ENCODE measurements at places on chromosomes 11 and 22.

DNA sequence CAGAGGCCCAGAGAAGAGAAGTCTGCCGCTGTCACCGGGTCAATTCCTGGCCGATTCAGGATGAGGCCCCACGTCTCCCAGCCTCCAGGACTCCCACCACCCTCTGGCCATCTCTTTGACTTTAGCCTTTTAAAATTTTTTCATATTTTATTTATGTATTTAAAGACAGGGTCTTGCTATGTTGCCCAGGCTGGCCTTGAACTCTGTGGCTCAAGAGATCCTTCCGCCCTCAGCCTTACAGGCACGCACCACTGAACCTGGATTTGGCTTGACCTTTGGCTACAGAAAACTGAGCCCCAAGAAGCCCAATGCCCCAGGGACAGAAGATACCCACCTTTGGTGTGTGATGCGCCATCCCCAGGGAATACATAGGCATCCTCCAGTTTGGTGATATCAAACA is 3.9 kb downstream of the POLR3H start:
- no peak for DNase-seq

GRCh38 chr22:46695346-46696228 is 42.5 kb downstream of the CERK start:
- no peak for DNase-seq

GRCh38 chr11:33257897-33258630 is 883 bp downstream of the HIPK3 start:
- DNase-seq = peak; percentile 90

- DNase-seq = no peak
Observed at GRCh38 chr11:42901084-42901483, 410.7 kb upstream of the API5 start.

DNA sequence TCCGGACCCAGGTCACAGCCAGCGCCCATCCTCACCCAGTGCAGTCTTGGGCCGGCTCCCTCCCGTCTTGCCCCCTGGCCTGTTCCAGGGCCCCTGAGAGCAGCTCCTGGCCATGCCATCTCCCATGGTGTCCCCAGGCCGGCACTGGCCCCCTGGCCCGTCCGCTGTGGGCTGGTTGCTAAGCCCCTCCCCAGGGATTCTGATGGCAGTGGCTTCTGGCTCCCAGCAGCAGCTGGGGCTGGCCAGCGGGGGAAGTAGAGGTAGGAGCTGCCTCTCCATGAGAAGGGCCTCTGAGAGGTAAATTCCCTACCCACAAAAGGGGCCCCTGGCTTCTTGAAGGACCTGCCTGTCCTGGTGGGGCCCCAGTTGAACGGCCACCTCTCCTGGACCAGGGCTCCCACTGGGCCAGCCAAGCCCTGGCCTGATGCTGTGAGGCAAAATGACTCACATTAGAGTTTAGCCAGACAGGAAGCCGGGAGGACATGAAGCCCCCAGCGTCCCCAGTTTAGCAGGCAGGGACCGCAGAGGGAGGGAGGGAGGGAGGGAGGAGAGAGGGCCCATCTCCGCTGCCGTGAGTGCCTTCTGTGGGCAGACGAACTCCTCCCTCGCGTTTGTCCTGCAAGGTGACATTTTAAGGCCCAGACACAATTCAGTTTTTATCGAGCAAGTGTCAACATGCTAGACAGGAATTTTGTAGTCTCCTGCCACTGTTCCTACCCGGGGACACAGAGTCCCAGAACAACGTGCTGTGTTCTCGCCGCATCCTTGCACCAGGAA is 32.9 kb upstream of the GAL start:
- no peak for DNase-seq

GRCh38 chr22:31056986-31057599 is 24.0 kb upstream of the SMTN start:
- no peak for DNase-seq

DNA sequence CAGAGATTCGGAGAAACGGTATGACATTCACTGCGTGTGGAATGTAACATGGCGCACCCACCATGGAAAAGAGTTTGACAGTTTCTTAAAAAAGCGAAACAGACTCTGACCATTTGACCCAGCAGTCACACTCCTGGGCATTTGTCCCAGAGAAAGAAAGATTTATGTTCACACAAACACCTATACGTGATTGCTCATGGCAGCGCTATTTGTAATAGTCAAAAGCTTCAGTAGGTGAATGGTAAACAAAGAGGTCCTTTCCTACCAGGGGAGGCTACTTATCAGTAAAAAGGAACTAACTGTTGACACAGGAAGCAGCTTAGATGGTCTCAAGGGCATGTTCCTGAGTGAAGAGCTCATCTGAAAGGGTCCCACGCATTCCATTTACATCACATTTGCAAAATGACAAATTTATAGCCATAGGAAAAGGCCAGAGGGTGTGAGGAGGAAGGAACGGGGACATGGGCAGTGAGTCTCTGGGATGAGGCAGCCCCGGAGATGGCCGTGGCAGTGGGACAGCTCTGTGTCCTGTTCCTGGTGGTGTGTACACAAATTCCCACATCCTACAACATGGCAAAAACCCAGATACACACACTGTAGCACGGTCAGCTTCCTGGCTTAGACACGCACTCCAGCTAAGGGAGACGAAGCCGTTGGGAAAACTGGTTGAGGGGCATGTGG is 14.6 kb upstream of the KRTAP5-6 start:
- no peak for DNase-seq

GRCh38 chr11:66787934-66788758 is 55.1 kb upstream of the RCE1 start:
- DNase-seq = no peak

DNA sequence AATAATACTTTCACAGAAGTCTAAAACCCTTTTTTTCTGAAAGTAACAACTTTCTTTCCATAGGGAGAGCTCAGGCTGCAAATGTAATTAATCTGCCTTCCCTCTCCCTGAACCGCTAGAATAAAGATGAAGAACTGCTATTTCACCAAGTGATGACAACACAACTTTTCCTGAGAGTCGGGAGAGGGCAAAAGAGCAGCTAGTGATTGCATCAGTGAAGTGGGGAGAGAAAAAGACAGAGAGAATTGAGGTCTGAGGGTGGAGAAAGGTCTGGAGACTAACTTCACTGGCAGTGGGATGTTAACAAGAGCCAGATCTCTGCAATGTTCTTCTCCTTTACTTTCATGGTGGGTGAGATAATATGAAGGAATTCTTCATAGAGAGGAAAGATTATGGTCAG is 10.9 kb upstream of the MPEG1 start:
- no peak for DNase-seq

GRCh38 chr11:64003807-64004589 is 17.8 kb downstream of the OTUB1 start:
- no peak for DNase-seq

DNA sequence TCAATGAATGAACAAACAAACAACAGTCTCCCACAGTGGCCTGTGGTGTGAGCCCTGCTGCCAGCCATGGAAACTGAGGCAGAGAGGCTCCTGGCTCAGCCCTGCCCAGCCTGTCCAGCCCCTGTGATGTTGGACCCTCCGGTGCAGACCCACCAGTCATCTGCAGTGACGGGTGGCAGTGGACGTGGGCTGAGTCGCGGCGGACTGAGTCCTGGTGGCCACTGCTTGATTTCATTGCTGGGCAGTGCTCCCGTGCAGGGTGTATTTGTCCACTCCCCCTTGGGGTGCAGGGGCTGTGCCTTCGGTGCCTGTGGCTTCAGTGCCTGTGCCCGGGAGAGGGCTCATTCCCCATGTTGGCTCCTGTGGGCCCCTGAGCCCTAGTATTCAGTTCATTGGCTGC is 31.9 kb upstream of the MUC5AC start:
- DNase-seq = no peak

DNA sequence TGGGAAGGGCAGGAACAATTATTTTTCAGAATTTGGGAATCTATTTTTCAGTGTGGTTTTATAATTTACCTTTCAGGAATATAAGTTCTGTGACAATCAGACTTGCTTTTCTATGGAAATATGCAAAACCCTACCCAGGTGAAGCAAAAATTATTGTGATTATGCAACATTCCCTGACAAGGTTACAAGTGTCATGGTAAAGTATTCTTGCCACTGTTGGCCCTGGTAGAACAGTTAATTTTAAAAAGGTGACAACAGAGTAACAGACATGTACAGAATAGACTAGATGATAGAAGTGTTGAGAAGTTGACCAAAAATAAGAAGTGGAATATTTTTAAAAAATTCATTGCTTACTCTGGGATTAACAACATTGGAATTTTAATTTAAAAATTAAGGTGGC is 29.2 kb downstream of the TRAF6 start:
- no peak for DNase-seq

DNA sequence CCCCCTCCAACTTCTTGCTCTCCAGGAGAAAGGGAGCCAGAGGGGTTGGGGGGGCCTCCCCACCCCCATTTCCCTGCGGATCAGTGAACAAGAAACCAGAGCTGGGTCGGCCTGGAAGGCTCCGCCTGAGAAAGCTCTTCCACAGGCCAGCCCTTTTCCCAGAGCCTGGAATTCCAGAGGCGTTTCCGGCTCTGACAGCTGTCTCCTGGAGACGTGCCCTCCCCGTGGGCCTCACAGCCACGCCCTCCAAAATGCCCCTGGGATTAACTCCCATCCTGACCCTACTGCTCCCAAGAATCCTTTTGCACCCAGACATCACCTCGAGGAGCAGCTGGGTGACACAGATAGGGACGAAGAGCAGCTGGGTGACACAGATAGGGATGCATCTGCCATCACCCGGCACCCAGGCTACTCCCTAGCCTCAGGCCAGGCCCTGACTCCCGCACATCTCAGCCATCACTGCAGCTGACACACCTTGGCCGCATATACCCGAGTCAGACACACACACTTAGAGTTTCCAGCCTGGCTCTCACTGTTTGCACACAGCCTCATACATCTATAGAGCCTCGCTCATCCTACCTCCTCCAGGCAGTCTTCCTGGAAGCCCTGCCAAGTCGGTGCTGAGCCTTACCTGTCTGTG is 7.6 kb upstream of the CDC42EP1 start:
- peak; percentile 69 for DNase-seq

GRCh38 chr11:83574519-83574918 is 288.4 kb upstream of the CCDC90B start:
- no peak for DNase-seq

DNA sequence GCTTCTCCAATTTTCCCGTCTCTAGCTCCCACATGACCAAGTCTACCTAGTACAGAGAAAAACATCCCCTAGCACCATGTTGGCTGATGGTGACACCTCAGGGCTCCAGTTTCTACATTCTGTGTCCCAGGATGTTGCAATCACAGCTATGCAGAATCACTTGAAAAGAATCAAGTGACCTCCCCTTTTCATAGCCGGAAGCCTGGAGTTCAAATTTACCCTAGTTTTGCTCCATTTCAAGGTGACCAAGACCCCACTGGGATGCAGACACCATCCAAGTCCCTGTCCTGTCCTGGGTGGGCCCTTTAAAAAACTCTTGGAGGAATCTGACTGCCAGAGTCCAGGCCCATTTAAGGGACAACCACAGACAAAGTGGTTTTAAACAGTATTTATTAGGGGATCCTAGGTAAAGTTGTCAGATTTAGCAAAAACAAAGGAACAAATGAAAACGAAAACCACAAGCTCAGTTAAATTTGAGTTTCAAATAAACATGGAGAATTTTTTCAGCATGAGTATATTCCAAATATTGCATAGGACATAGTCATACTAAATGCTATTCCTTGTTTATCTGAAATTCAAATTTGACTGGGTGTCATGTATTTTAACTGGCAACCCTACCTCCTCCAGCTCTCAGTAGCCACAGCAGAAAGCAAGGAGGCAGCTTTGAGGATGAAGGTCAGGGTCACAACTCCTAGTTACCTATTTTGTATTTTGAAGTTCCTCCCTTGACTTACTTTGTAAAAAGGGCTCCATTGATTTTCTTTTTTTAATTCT is 52.4 kb downstream of the MIAT start:
- DNase-seq = no peak

GRCh38 chr11:48043111-48043990 is 63.0 kb downstream of the PTPRJ start:
- DNase-seq = no peak

Measured in OCI-M1 (cell line).